ENCODE measurements at places on chromosomes 1 and 21. TPM values are rescaled to one million over a fixed set of nuclear protein-coding genes. Genes with fewer than 3 reads are reported as not detected.
A peak's percentile ranks its signal among the peaks of the same experiment; 100 is the strongest.

DNA sequence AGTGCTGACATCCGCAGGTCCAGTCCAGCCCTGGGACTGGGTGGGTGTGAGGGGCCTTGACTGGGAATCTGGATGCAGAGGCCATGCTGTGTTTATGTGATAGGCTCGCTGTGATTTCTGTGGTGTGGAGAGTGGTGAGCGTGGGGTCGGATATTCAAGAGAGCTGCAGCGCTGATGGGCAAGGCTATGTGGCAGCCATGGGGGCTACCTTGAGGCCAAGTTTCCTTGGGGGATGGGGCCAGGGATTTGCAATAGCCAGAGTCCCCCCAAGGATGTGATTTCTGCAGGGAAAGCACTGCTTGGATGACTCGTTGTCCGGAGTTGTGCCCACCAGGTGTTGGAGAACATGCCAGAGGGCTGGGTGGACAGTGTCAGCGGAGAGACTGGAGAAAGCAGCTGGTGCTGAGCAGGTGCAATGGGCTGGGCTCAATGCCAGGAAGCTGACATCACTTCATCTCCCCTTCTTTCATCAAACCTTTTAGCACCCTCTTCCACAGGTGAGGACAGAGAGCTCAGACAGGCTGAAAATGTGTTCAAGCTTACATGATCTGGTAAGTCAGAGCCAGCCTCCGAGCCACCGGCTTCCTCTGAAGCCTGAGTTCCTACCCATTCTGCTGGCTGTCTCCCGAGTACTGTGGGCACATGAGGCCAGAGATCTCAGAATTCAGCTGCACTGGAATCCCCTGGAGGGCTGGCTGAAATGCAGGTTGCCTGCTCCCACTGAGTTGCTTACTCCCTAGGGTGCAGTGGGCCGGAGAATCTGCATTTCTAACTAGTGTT, 132.9 kb downstream of the RHOU start:
- DNase-seq = no peak

DNA sequence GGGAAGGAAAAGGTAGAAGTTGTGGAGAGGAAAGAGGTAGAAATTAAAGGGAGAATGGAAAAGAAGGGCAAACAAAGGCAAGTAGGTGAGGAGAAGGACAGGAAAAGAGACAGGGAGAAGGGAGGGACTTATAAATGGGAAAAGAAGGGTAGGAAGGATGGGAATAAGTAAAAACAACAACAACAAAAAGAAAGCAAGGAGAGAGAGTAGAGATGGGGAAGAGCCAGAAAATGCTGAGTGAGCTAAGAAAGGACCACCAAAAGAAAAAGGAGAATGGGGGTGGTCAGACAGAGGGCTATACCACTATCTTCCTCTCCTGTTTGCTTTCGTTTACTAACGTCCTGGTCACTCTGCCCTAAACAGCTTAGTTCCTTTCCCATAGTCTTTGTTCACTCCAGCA, 1.7 kb upstream of the CMPK1 start:
- DNase-seq = no peak

DNA sequence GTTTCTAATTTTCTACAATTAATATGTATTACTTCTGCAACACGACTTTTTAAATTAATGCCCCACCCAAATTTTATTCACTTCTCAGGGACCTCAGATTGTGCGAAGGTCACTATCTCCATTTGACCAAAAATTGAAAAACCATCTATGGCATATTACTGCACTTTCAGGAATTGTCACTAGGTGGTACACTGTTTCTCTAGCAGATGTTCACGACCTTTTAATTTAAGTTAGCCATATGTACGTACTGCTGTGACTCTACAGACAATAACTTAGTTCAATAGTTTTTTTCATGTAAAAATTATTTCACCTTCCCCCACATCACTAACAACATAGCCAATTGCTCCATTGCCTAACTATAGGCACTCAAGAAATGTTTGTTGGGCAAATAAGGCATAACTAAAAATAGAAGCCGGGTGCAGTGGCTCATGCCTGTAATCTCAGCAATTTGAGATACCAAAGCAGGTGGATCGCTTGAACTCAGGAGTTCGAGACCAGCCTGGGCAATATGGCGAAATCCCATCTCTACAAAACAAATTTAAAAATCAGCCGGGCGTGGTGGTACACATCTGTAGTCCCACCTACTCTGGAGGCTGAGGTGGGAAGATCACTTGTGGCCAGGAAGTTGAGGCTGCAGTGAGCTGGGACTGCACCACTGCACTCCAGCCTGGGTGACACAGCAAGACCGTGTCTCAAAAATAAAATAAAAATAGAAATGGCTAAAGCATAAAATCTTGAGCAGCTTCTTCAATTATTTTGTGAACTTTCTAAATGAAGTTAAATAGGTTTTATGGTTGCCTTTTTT, 75.7 kb upstream of the PKN2 start:
- DNase-seq = peak; percentile 4

- no peak for DNase-seq
Observed at GRCh38 chr1:189605226-189605625, 872.4 kb downstream of the BRINP3 start.

GRCh38 chr1:241964550-241965282, 7.1 kb downstream of the BECN2 start:
- no peak for DNase-seq

DNA sequence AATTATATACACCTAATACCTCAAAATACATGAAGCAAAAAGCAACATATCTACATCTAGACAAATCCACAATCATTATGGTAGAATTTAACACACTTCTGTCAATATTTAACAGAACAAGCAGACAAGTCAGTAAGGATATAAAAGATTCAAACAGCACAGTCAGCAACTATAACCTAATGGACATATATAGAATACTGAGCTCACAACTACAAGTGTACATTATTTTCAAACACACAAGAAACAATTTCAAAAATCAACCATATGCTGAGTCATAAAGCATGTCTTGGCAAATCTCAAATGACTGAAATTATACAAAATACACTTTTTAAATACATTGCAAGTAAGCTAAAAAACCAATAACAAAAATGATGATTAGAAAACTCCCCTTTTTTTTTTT, 178.0 kb downstream of the TOMM20 start:
- no peak for DNase-seq

- DNase-seq = no peak
Observed at GRCh38 chr1:26191739-26192138, 1.3 kb downstream of the CATSPER4 start.

- no peak for DNase-seq
Observed at GRCh38 chr1:28815533-28816185, 3.7 kb downstream of the OPRD1 start.

- no peak for DNase-seq
Observed at GRCh38 chr1:72936151-72936740, 653.9 kb upstream of the NEGR1 start.

- DNase-seq = no peak
Observed at GRCh38 chr1:26372039-26372438, 511 bp downstream of the ZNF683 start.

GRCh38 chr1:13597166-13597565, 13.5 kb downstream of the PDPN start:
- DNase-seq = no peak

GRCh38 chr1:113930499-113931161, 1.5 kb downstream of the HIPK1 start:
- peak; percentile 27 for DNase-seq

DNA sequence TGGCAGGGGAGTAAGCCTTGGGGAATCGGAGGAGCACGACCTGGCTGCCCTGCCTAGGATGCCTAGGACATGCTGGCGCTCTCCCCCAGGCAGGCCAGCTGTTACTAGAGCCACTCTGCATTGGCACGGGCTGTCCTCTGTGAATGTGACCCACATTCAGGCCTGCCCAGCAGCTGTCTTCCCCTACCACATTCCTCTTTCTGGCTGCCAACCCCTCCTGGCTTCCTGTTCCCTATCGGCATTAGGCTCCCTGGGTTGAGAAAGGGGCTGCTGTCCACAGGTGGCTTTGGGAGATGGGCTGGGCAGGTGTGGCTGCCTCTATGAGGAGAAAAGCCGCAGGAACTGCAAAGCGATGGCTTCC, 2.3 kb upstream of the NFASC start:
- peak; percentile 19 for DNase-seq

DNA sequence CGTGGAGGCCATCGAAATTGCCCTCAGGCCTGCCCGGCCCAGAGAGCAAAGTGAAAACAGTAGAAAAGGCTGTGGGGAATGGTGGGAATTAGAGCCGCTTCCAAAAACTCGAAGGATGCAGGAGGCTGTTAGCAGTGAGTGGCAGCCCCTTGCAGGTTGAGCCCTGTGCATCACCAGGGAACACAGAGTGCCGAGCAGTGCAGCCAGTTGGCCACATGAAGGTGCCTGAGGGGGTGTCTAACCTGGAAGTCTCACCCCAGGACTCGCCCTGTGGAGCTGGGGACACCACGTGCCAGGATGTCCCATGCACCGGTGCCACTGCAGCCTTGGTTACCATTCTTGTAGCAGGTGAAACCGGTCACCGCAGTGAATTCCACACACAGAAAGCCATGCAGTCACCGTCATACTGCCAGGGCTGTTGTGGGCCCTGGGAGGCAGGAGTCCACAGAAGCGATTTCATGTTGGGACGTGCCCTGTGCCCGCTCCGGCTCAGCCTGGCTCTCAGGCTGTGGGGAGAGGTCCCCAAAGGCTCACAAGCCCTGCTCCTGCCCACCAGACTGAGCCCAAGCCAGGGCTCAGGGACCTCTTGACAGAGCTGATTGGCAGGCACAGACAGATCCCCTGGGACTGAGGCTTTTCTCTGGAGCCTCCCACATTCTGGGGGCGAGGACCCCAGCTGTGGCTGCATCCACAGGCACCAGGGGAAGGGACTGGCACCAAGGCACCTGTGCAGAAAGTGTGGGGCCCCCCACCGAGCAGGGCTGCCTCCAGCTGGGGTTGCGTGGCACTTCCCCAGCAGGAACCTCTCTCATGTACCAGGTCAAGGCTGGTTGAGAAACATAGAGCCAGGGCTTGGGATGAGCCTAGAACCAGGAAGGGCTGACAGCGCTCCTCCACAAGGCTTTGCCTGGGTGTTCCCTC, 16.7 kb upstream of the ACTRT2 start:
- DNase-seq = no peak

GRCh38 chr1:41319106-41319755, 42.0 kb upstream of the FOXO6 start:
- no peak for DNase-seq

DNA sequence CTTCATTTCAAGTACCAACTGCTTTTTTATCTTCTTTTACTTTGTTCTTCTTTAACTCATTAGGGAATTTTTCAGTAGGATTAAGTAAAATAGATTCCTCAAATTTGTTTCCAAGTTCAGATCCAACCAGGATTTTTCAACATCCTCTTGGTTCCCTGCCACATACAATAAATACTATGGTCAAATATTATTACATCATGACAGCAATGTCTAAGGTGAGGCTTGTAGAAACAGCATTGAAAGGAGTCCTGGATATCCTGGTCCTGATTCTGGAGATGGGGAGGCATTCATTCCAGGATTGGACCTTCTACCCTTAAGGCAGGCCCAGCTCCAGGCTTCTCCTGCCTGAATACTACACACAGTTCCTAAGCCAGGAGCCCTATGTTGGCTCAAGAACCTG, 80.2 kb upstream of the F3 start:
- no peak for DNase-seq

DNA sequence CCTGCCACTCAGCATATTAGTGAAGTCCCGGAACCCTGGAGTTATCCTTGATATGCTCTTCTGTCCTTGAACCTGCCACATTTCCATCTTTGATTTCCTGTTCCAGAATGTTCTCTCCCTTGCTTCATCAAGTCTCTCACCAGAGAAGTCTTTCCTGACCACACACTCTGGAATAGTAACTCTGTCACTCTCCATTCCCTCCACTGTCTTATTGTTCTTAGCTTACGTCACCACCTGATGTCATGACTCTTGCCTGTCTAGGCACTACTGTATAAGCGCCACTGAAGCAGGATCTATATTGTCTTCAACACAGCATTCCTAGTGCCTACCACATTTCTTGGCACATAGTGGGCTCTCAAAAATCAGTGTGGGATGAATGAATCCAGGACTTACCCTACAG, 65.4 kb upstream of the SMYD2 start:
- DNase-seq = no peak

- DNase-seq = no peak
Observed at GRCh38 chr1:33021567-33022431, 14.9 kb downstream of the AK2 start.

DNA sequence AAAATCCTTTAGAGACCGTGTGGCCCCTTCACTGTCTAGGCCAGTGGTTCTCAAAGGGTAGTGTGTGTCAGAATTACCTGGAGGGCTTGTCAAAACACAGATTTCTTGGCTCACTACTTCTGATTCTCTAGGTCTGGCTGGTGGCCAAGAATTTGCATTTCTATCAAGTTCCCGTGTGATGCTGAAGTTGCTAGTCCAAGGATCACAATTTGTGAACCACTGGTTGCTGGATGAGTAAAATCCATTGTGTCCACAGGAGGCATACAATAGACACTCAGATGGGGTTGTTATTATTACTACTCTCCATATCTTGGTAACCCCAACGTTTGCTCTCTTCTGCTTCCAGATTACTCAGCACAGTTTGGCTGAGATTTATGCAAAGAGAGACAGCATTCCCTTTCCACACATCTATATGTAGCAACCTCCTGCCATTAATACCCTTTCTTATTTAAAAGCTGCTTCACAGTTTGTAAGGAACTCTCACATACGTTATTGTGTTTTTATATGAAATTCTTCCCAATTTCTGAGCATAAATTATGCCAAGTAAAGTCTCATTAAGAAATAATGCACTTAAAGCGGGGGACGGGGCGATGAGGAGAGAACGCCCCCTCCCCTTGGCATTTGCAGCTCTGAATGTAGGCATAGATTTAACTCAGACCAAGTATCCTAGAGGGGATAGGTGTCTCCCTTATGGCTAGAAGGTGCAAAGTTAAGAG, 720 bp upstream of the TMCC2 start:
- no peak for DNase-seq

DNA sequence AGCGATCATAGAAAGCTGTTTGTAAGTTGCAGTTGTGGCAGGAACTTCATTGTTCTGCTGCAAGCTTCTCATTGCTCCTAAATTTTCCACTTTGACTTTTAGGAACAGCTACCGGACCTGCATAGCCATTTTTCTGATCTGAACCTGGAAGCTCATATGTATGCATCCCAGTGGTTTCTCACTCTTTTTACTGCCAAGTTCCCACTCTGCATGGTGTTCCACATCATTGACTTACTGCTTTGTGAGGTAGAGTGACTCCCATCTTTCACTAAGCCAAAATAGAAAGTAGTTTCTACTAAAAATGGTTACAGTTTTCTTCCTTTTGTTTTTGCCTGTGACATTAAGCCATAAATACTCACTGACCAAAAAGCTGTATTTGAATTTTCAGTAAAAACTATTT, 254.2 kb downstream of the GPR52 start:
- no peak for DNase-seq

DNA sequence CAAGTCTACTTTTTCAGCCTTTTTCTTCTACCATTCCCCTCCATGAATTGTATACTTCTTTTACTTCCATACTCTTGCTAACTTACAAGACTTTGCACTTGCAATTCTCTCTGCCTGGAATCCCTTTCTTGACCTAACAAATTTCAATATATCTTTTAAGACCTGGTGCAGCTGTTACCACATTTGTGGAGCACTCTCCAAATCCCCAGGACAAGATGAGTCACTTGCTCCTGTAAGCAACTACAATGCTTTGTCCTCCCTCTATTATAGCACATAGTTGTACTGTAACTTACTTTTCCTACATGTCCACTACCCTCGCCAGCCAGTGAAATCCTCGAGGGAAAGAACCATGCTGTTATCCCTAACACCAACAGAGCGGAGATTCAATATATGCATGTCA, 43.1 kb downstream of the WARS2 start:
- no peak for DNase-seq

The SLC45A3 gene
- polyA plus RNA-seq = 2.0 TPM

The ACOT11 gene
- 6.5 TPM for polyA plus RNA-seq

The DAB1 gene
- polyA plus RNA-seq = 2.4 TPM

The SHISAL2A gene
- polyA plus RNA-seq = 3.8 TPM

The CRYAA gene
- not detected for polyA plus RNA-seq

The NPR1 gene
- 15.9 TPM for polyA plus RNA-seq

The GORAB gene
- polyA plus RNA-seq = 20.9 TPM

Data from muscle of arm (tissue), 14 donors.